ENCODE measurements at places on chromosomes 2 and 18. TPM values are rescaled to one million over a fixed set of nuclear protein-coding genes. Genes with fewer than 3 reads are reported as not detected.

The CDCA7 gene
- polyA plus RNA-seq, result 18.2 TPM

The SLC23A3 gene
- 1.7 TPM for polyA plus RNA-seq

The GDF7 gene
- polyA plus RNA-seq, result 0.44 TPM

The CNGA3 gene
- polyA plus RNA-seq, result 0.49 TPM

The FAM110C gene
- 1.0 TPM for polyA plus RNA-seq

The LRRTM4 gene
- 1.4 TPM for polyA plus RNA-seq

The CPO gene
- 0.27 TPM for polyA plus RNA-seq

The CCDC85A gene
- 3.1 TPM for polyA plus RNA-seq

The IL37 gene
- not detected for polyA plus RNA-seq

The SLC4A3 gene
- polyA plus RNA-seq, result 12.0 TPM

The SANBR gene
- polyA plus RNA-seq, result 10.5 TPM

DNA sequence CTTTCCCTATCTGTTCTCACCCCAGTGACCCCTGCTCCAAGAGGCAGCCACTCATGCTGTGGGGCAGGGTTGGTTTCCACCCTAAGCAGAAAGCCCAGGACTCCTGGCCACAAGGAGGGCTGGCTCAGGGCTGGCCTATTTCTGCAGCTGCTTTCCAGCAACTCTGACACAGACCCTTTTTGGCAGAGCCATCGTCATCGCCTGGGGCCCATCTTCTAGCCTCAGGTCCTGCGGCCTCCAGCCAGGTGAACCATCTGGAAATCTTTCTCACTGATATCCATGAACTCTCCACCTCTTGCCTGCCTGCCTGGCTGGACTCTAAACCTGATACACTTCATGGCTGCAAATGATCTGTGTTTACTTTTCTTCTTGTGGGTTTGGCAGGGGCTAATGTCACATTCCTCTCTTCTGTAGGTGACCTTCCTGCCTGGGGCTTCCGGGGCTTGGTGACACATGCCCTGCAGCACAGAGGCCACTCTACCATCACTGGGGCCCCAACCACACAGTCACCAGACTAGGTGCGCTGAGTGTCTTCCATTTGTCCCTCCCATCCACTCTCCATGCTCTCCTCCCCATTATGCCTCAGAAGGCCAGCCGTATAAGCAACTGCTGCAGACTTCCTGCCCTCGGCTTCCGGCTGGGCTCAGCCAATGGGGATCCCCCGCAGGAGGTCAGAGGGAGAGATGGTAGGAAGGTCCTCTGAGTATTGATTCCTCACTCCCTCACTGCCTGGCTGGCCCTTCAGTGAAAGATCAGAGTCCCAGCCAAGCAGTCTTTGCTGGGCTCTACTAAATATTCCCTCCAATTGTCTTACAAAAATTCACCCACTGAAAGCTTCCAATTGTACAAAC is 9.7 kb upstream of the COPS8 start:
- DNase-seq, result no peak

DNA sequence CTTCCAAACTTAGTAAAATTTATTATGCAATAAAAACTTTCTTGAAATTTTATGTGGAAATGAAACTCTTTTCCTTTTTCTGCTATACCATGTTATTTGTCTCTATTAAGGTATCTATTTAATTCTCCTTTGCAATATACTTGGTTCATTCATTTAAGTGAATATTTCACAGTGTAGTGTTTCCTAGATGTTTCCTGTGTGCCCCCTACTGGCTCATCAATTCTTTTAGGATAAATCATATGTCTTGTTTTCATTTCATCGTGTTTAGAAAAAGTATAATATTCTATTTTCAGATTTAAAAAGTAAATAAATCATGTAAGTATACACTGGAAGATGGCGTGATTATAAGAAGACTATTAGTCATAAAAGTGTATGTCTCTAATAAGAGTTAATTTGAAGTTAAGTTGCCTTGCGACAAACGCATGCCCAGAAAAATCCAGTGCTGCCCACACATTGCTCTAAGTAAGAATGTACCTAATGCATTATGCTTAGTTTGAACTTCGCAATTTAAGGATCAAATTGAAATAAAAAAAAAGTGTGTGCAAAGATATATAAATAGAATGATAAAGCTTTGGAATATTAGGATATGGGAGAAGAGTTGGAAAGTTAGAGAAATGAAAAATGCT is 525.4 kb downstream of the KCNJ3 start:
- DNase-seq, result peak; percentile 35

- peak; percentile 0 for DNase-seq
These were observed 476.3 kb upstream of the VWC2L start for GRCh38 chr2:213934560-213934959.

GRCh38 chr2:145724311-145724898 is 1204.5 kb upstream of the ZEB2 start:
- DNase-seq, result no peak

- no peak for DNase-seq
These were observed 1.6 kb downstream of the PDCD1 start for GRCh38 chr2:241857041-241857541.

- no peak for DNase-seq
These were observed 35.5 kb downstream of the BUB1 start for GRCh38 chr2:110642360-110642759.

- DNase-seq, result no peak
These were observed 3.0 kb downstream of the SP5 start for GRCh38 chr2:170717991-170718589.

GRCh38 chr2:50773211-50773932 is 258.6 kb downstream of the NRXN1 start:
- no peak for DNase-seq

DNA sequence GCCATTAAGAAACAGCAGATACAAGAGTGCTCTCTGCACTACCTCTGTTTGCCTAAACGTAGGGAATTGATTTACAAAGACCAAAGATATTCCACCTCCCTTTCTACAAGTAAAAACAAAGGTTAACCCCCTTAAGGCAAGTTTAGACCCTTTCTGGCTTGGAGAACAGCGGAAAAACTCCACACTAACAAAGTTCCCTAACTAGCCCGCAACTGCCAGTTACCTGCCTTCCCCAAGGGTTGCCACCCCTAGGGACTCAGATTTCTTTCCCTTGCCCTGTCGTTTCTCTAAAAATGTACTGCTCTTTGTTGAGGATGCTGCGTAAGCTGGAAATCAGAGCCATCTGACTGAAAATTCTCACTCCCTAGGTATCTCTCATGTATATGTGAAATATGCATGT is 627.5 kb upstream of the SOX11 start:
- no peak for DNase-seq

- DNase-seq, result peak; percentile 26
These were observed 31.0 kb upstream of the NCKAP5 start for GRCh38 chr2:133599211-133599803.

GRCh38 chr2:159076241-159076640 is 107.8 kb downstream of the TANC1 start:
- DNase-seq, result peak; percentile 63

- DNase-seq, result peak; percentile 96
These were observed 3.5 kb downstream of the RHOB start for GRCh38 chr2:20450201-20450999.

DNA sequence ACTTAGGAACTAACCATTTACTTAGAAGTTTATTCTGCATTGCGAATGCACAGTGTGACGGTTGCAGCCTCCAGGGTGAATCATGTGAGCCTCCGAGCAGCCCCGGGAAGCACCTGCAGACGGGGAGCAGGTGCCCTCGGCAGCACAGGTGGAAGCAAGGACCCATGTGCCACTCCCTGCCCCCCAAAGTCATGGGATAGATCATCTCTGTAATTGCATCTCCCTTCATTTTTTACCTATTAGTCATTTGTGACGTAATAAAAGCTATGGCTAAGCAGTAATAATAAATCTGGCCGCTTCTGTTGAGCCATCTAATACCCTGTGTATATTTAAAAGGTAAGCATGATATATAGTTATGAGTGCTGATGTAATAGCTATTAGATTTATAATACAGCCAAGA is 97.2 kb downstream of the PTGR3 start:
- DNase-seq, result no peak

DNA sequence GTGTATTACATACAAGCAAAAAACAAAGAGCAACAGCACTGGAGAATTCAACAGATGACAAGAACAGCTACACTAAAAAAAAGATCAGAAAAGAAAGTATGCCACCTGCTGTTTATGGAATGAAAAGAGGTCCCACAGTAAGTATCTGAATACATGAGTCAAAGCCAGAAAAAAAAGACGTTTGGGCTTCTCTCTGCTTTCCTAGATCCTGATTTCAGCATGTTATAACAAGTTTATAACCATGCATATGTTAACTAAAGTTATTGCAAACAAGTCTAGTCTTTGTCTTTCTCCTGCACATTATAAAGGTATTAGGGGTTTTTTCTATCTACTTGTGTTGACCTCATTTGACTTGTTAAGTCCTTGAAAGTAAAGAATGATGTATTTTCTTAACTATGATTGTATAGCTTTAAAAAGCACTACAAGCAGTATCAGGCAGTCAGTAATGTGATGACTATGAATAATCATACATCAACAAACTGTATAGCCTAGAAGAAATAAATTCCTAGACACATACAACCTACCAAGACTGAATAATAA is 108.5 kb upstream of the COL5A2 start:
- peak; percentile 95 for DNase-seq

DNA sequence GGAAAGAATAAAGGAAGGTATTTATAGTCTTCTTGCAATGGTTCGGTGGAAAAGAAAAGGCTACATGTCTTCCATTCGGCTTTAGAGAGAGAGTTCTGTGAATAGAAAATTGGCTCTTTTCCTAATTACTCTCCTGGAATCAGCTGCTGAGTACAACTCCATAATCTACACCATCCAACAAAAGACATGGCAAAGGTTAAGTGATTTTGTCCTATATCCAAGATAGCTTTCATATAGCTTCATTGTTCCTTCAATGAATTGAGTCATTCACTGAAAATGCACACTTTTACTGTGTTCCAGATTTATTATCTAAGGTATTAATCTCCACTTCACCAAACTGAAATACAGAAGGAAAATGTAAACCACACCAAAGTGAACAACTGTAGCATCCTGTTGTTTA is 514.5 kb downstream of the LRRTM4 start:
- DNase-seq, result no peak

DNA sequence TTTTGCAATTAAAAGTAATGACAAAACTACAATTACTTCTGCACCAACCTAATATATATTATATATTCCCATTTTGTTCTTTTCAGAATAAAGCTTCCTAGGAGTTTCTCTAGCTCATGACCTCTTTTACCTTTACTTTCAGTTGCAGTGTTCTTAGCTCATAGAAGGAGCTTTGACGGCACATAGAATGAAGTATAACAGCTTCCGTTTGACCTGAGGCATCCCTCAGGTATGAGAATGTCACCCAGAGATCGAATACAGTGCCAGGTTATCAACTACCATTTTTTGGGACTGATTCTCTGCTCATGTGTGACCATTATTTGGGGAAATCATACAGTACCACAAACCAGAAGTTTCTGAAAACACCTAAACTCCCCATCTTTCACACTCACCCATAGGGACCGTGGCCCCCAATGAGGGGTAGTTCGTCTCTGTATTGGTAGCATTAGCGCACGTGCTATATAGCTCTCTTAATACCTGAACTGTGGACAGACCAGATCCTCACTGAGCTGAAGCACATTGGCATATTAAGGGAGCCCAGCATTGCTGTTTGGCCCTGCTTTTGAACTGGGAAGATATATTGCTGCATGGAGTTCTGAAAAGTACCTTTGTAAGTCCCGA is 123.0 kb downstream of the SPTBN1 start:
- DNase-seq, result no peak

DNA sequence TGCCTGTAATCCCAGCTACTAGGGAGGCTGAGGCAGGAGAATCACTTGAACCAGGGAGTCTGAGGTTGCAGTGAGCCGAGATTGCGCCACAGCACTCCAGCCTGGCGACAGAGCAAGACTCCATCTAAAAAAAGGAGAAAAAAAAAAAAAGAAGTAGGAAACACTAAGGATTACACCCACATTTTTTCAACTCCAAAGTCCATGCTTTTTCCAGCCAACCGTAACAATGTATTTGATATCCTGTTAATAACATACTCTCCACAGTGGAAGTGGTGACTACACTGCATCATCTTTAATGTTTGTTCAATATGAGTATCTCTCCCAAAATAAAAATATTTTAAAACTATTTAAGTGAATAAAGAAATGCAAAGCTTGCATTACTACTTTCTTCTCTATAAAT is 481.6 kb upstream of the ACVR2A start:
- DNase-seq, result no peak

- no peak for DNase-seq
These were observed 27.2 kb downstream of the ST6GAL2 start for GRCh38 chr2:106858810-106859209.

DNA sequence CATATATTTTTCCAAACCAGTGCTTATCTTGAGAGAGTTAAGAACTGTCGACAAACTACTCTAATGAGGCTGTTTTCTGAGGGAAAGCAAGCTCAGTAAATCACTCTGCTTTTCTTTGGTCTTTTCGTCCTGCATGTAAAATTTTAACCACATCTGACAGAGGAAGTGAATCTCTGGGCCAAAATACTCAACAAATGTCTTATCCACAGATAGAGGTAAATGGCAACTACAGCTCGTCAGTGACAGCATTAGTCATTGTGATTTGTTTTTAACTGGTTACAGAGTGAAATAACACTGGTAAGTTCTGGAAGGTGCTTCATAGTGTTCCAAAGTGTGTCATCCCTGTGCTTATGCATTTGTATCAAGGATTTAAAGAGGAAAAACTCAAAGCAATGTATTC is 82.6 kb upstream of the SLC8A1 start:
- no peak for DNase-seq

- DNase-seq, result no peak
These were observed 429.2 kb downstream of the TDRD15 start for GRCh38 chr2:21552981-21553380.

- no peak for DNase-seq
These were observed 67.3 kb downstream of the KYNU start for GRCh38 chr2:142944721-142945120.

- no peak for DNase-seq
These were observed 993.9 kb upstream of the POU3F3 start for GRCh38 chr2:103860016-103860415.

- DNase-seq, result no peak
These were observed 290.0 kb downstream of the PHLPP1 start for GRCh38 chr18:63005306-63005705.

DNA sequence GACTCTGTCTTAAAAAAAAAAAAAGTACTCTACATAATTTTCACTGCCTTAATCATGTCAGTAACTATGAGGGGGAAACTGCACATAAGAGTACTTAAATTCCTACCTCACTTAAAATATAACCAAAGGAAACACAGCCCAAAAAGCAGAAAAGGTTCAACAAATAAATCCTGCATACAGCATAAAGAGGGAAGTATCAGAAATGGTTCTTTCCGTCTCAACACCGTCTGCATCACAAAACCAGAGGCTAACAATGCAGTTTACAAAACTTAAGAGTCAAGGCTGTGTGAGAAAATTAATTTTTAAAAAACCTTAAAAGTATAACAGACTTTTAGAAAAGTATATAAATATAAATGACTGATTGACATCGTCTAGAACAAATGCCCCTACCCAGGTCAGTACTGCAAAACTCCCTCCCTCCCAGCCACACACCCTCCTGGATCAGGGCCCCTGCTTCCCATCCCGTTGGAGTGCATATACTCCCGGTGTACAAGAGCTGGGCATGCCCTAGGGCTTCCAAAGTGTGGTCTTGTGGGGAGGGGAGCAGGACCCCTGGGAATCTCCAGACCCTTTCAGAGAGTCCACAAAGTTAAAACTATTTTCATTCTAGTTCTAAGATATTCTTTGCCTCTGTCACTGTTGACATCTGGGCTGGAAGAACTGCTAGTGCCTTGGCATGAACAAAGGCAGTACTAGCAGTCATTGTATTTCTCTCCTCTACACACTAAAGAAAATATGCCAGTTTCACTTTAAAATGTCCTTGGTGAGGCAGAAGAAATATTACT is 67.0 kb upstream of the SERTAD2 start:
- no peak for DNase-seq

Measured in muscle of leg (tissue), 16 donors.